Osteoblast (primary cell): ENCODE measurements at places on chromosomes 3 and 15. TPM values are rescaled to one million over a fixed set of nuclear protein-coding genes. Genes with fewer than 3 reads are reported as not detected.
A peak's percentile ranks its signal among the peaks of the same experiment; 100 is the strongest.

The GP5 gene
- total RNA-seq, result 0.29 and 0.36 TPM in 2 replicates

The TNFAIP8L3 gene
- 8.3 and 11.2 TPM in 2 replicates for total RNA-seq

The RNU5B-1 gene
- total RNA-seq, result not detected in 2 replicates

DNA sequence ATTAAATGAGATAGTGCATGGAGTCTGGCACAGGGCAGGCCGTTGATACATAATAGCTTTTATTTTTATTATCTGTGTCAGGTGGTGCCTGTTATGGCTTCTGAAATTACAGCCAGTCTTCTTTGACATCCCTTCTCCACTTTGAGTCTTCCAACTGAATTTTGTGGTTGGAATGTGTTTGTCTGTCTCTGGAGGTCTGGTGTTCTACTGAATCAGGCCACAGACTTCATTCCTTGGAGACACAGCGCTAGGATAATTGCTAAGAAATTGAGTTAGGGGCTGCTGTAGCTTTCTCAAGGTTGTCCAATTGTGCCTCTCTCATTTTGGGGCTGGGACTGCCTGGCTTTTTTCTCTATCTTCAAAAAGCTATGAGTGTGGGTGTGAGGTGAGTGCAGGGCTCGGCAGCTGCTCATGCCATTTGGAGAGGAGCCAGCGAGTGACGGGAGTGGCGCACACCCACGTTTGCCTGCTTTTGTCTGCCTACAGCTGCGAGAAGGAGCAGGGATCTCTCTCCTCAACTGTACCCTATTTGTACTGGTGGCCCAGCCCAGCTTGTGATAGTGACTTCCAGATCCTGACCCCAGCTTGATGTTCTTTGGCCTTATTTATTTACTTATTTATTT lies 49.8 kb upstream of the SYN2 start:
- no peaks in the 10 kb centered on the region for H3K27me3 ChIP-seq
- H3K27ac ChIP-seq, result no peak overlapping the region
- DNase-seq, result no peak
- H3K36me3 ChIP-seq, result no peaks in the 10 kb centered on the region
- no peaks in the 10 kb centered on the region for H3K4me1 ChIP-seq

The TMEM207 gene
- not detected in 2 replicates for total RNA-seq

DNA sequence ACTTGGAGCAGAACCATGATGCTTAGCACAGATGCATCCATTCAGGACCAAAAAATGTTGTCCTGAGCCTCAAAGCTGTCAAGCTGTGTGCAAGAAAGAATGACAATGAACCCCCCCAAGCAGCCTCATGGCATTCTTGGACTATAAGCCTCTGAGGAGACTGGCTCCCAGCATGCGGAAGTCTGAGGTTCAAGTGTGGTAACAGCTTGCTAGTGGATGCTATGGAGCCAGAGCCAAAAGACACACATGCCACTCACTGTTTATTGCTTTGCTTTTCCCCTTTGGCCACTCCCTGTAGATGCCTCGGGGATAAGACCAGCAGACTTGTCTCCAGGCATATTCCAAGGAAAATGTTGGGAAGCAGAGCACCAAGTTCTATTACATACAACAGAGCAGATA lies 38.2 kb upstream of the SNRK start:
- no peak overlapping the region for H3K27ac ChIP-seq
- peaks cover 26% of the 10 kb centered on the region for H3K27me3 ChIP-seq
- DNase-seq, result no peak
- H3K36me3 ChIP-seq, result no peaks in the 10 kb centered on the region
- no peaks in the 10 kb centered on the region for H3K4me1 ChIP-seq

GRCh38 chr3:3015185-3016089 lies 94.7 kb downstream of the IL5RA start:
- no peaks in the 10 kb centered on the region for H3K27me3 ChIP-seq
- DNase-seq, result no peak
- H3K4me3 ChIP-seq, result no peak overlapping the region
- H3K27ac ChIP-seq, result no peak overlapping the region
- no peaks in the 10 kb centered on the region for H3K4me1 ChIP-seq
- H3K36me3 ChIP-seq, result no peaks in the 10 kb centered on the region

DNA sequence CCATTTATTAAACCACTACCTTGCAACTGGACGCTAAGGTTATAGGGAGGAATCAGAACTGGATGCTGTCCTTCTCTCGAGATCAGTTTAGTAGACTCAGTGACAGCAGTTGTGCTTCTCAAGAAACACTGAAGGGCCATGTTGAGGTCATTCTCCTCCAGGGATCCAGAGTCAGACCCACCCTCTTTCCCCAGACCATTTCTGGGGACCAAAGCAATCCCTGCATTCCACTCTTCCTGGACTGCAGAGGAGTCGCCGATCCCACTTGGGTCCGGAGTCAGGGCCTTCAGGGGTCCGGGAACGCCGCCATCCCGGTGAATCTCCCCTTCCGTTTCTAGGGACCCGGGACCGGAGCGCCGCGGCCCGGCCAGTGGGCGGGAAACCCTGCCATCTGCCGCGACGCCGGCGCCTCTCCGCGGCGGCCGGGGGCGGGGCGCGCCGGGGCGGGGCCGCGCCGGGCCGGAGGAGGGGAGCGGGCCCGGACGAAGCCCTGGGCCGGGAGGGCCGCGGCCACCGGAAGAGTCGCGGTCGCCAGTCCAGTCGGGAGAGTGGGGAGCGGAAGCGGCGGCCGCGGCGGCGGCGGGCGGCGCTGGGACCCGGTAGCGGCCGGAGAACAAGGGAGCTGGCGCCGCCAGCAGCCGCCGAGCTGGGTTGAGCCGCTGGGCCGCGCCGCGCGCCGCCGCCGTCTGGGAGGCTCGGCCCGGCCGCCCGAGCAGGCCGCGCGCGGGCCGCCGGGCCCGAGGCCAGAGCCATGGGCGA lies at the start of gene DVL3:
TSS of gene DVL3 (plus strand) at position 493 of the 759 bp plus-strand sequence. CDS start at position 752, 259 bp downstream.
- DNase-seq, result peak; percentile 98
- H3K36me3 ChIP-seq, result peaks cover 3% of the 10 kb centered on the region
- H3K27me3 ChIP-seq, result no peaks in the 10 kb centered on the region
- peak within 1 kb of the TSS; percentile 98 for H3K4me3 ChIP-seq
- peaks cover 32% of the 10 kb centered on the region for H3K4me1 ChIP-seq

- H3K27ac ChIP-seq, result peak overlapping the region; percentile 81
- H3K36me3 ChIP-seq, result peaks cover 72% of the 10 kb centered on the region
- H3K27me3 ChIP-seq, result no peaks in the 10 kb centered on the region
- peak; percentile 94 for DNase-seq
- H3K4me3 ChIP-seq, result no peak overlapping the region
These were observed 76.0 kb upstream of the HACD2 start for GRCh38 chr3:123660900-123661299.

The C3orf49 gene
- not detected in 2 replicates for total RNA-seq
